ENCODE measurements at places on chromosomes 1 and 21.

DNA sequence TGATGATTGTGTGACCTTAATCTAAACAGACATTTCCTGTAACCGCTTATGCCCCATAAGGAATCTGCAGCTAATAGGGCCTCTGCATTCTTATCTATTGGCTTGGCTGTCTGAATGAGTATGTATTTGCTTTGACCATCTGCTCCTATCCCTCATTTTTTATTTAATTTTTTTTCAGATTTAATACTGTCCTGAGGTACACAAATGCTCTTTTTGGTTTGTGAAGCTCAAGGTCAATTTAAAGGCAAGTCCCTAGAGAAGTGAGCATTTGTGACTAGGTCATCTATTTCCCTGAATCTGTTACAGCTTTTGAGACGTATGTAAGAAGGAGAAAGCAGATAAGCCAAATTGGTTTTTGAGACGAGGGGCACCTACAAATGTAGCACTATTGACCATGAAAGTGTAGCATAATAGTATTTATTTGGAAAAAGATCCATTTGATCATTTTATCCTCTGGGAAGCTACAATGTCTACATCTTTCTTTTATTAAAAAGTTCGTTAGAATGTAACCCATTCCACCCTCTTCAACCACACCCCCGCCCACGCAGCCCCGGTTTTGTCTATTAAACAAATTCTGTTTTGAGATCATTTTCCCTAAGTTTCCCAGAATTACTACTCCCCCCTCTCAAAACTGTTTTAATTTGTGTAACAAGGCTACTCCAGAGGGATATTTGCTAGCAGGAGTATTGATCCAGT lies 69.2 kb upstream of the HSPA13 start:
- H3K36me3 ChIP-seq, result no peaks in the 10 kb centered on the region
- no peak for DNase-seq
- no peak overlapping the region for H3K4me3 ChIP-seq
- no peaks in the 10 kb centered on the region for H3K4me1 ChIP-seq
- no peak overlapping the region for H3K27ac ChIP-seq

- H3K27me3 ChIP-seq, result no peaks in the 10 kb centered on the region
- H3K27ac ChIP-seq, result no peak overlapping the region
- no peak overlapping the region for H3K4me3 ChIP-seq
- peaks cover 10% of the 10 kb centered on the region for H3K4me1 ChIP-seq
Measured at GRCh38 chr1:66395202-66396061, 138.5 kb upstream of the SGIP1 start.

GRCh38 chr1:51284487-51284954 lies 45.8 kb downstream of the TTC39A start:
- H3K4me3 ChIP-seq, result no peak overlapping the region
- peaks cover 11% of the 10 kb centered on the region for H3K36me3 ChIP-seq
- H3K27ac ChIP-seq, result no peak overlapping the region
- peaks cover 20% of the 10 kb centered on the region for H3K4me1 ChIP-seq

DNA sequence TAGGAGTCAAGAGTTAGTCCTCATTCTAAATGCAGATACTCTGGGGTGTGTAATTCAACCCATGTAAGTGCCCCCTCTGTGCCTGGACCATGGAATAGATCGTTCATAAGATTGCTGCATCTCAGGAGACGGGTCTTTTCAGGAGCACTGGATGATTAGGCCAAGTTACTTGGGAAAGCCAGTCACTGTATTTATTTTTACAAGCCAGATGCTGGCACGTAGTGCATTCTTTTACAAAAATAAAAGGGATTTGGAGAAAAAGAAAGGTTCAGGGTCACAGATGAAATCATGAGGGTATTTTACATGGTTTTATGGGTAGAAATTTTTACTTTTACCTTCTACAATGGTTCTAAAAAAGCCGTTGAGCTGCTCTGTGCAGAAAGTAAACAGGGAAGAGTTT lies 102.6 kb upstream of the UBE2U start:
- H3K4me1 ChIP-seq, result peaks cover 18% of the 10 kb centered on the region
- no peaks in the 10 kb centered on the region for H3K27me3 ChIP-seq
- peak overlapping the region; percentile 64 for H3K27ac ChIP-seq
- DNase-seq, result no peak

DNA sequence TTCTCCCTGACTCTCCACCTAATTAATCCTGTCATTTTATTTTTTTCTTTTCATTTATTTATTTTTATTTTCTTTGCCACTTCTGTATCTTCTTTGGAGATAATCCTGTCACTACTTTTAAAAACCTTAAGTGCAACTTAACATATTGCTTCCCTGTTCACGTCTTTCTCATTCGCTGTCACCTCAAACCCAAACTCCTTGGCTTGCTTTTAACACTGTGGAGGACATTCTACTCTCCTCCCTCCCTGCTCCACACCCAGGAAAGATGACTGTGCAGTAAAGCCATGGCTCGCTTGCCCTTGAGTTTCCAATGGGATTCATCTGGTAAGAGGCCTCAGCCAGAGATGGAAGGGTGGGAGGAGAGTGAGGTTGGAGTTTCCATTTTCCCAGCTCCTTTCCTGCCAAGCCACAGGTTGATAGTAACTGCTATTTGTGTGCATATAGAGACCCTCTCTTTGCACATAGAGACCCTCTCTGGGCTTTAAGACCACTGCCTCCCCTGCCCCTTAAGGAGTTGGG lies 6.4 kb upstream of the BRWD1 start:
- H3K27me3 ChIP-seq, result no peaks in the 10 kb centered on the region
- H3K27ac ChIP-seq, result no peak overlapping the region
- DNase-seq, result no peak
- no peaks in the 10 kb centered on the region for H3K36me3 ChIP-seq
- no peak overlapping the region for H3K4me3 ChIP-seq

DNA sequence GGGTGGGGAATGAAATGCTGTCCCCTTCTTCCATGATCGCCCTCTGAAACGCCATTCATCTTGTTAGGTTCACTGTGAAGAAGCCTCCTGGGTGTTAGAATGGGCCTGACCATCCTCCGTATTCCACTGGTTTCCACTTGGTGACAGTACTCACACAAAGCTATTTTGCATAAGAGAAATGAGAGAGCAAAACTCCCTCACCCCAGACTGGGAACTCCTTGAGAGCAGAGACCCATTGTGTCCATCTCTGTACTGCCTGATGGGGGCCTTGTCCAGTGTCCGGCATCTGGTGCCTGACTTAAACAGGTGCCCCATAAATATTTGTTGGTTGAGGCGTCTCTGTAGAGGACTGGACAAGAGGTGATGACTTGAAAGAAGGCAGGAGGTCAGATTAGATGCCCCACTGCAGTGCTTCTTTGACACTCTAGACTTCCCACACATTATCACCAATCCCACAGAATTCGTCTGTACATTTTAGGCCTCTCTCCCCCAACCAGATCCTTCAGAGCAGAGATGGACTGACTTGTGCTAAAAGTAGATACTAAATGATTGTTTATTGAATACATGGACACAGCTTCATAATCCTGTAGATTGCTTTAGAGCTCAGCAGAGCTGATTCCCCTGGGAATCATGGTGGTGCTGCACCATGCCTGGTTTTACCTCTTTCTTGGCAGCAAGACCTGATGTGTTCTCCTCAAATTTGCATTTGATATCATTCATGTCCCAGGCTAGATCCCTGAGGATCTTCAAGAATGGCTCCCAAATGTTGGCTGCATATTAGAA lies 22.4 kb upstream of the KCNA2 start:
- peaks cover 2% of the 10 kb centered on the region for H3K27me3 ChIP-seq
- no peak for DNase-seq
- no peak overlapping the region for H3K27ac ChIP-seq
- no peak overlapping the region for H3K4me3 ChIP-seq

GRCh38 chr21:39502631-39503030 lies 50.9 kb downstream of the SH3BGR start:
- no peak overlapping the region for H3K4me3 ChIP-seq
- H3K4me1 ChIP-seq, result no peaks in the 10 kb centered on the region
- H3K27me3 ChIP-seq, result no peaks in the 10 kb centered on the region

- no peaks in the 10 kb centered on the region for H3K27me3 ChIP-seq
- H3K4me1 ChIP-seq, result no peaks in the 10 kb centered on the region
- H3K27ac ChIP-seq, result no peak overlapping the region
- no peak for DNase-seq
Measured at GRCh38 chr1:28986306-28986910, 72.0 kb downstream of the EPB41 start.

DNA sequence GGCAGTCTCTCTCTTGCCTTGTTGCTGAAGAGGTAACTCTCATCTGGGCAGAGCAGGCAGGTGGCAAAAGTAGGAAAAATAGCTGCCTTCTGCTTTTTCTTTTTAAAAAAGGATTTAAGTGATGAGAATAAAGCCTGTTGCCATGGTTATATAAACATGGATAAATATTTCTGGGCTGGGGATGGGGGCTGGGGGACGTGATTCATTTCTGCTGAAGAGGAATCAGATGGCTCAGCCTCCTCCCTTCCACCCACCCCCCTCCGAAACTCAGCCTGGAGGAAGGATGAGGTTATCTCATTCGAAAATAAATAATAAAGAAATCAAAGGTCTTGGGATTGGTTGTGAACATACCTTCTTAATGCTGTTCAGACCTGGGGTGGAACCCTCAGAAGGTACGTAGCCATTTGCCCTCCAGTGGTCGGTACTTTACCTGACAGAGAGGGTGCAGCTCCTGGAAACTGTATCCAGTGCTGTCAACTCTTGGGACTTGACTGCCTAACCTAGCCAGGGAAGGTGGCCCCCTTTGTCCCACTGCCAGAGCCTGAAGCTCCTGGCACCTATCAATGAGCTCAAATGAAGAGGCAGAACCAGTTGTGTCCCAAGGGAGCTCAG lies 3.8 kb upstream of the INKA2 start:
- H3K36me3 ChIP-seq, result no peaks in the 10 kb centered on the region
- DNase-seq, result no peak
- H3K27me3 ChIP-seq, result no peaks in the 10 kb centered on the region
- H3K27ac ChIP-seq, result no peak overlapping the region
- peaks cover 7% of the 10 kb centered on the region for H3K4me1 ChIP-seq

DNA sequence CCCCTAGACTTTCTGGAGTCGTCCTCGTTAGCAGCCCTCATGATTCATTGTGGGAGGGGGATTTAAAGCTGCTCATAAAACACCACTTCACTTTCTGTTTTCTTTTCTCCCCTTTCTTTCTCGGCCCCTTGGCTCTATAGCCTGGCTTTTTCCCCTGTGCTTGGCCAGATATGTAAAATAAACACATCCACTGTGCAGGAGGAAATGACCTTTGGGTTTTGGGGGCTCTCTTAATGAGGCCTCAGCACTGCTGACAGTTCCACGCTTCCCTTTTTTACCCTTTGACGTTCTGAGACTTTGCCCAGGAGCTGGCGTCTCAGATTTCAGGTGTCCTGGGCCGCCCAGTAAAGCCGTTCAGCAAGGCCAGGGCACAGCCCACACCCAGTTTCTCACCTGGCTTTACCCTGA lies 65.7 kb downstream of the RUNX3 start:
- peaks cover 77% of the 10 kb centered on the region for H3K27me3 ChIP-seq
- H3K27ac ChIP-seq, result no peak overlapping the region
- DNase-seq, result no peak
- no peak overlapping the region for H3K4me3 ChIP-seq
- no peaks in the 10 kb centered on the region for H3K36me3 ChIP-seq

- DNase-seq, result no peak
- H3K4me3 ChIP-seq, result no peak overlapping the region
- H3K36me3 ChIP-seq, result no peaks in the 10 kb centered on the region
- no peaks in the 10 kb centered on the region for H3K27me3 ChIP-seq
- H3K4me1 ChIP-seq, result no peaks in the 10 kb centered on the region
- no peak overlapping the region for H3K27ac ChIP-seq
Measured at GRCh38 chr21:42438316-42439205, 34.9 kb downstream of the UBASH3A start.

GRCh38 chr1:119364640-119365039 lies 3.9 kb upstream of the HAO2 start:
- no peak overlapping the region for H3K4me3 ChIP-seq
- no peaks in the 10 kb centered on the region for H3K4me1 ChIP-seq
- H3K36me3 ChIP-seq, result no peaks in the 10 kb centered on the region

- peak; percentile 83 for DNase-seq
- peaks cover 18% of the 10 kb centered on the region for H3K27me3 ChIP-seq
- no peak overlapping the region for H3K4me3 ChIP-seq
- no peak overlapping the region for H3K27ac ChIP-seq
- no peaks in the 10 kb centered on the region for H3K36me3 ChIP-seq
- H3K4me1 ChIP-seq, result peaks cover 12% of the 10 kb centered on the region
Measured at GRCh38 chr1:30847358-30847972, 61.1 kb downstream of the SDC3 start.

DNA sequence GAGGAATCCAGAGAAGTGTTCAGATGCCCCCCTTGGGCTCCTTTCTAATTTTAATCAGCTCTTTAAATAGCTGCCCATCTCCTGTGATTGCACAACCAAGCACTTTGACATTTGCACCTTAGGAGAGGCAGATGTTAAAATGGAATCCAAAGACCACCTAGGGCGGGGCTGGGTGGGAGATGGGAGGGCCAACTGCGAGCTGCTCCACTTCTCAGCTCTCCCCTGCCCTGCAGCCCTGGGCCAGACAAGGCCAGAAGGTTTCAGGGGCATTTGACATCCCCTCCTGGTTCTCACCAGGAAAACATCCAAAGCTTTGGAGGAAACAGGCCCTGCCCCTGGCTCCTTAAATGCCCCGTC lies 106.9 kb downstream of the DHRS3 start:
- no peak overlapping the region for H3K4me3 ChIP-seq
- no peaks in the 10 kb centered on the region for H3K27me3 ChIP-seq
- no peak for DNase-seq
- no peaks in the 10 kb centered on the region for H3K4me1 ChIP-seq

GRCh38 chr21:35333831-35334618 lies 284.9 kb upstream of the RUNX1 start:
- no peak for DNase-seq
- H3K4me3 ChIP-seq, result no peak overlapping the region
- H3K27ac ChIP-seq, result no peak overlapping the region
- H3K27me3 ChIP-seq, result no peaks in the 10 kb centered on the region

DNA sequence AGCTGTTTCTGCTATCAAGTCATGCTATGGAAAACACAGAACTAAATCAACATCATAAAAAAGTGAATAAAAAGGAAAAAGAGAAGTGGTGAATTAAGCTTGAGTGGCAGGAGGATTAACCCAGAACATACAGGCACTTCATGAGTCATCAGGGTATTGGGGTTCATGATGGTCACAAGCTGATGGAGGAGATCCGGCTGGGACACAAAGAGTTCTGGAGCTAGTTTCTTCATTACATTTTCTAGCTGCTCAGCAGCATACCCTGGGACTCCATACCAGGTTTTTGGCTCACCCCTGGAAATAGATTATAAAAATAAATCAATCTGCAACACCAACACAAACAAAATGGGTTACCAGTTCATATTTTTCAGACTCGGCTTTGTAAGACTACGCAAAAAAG lies 42.5 kb upstream of the SYT2 start:
- peaks cover 91% of the 10 kb centered on the region for H3K36me3 ChIP-seq
- H3K27ac ChIP-seq, result no peak overlapping the region
- H3K4me1 ChIP-seq, result no peaks in the 10 kb centered on the region
- no peak for DNase-seq

Measured in tibial artery (tissue), 4 donors.